RWPE1 (cell line): ENCODE measurements at places on chromosomes 11 and 22.

DNA sequence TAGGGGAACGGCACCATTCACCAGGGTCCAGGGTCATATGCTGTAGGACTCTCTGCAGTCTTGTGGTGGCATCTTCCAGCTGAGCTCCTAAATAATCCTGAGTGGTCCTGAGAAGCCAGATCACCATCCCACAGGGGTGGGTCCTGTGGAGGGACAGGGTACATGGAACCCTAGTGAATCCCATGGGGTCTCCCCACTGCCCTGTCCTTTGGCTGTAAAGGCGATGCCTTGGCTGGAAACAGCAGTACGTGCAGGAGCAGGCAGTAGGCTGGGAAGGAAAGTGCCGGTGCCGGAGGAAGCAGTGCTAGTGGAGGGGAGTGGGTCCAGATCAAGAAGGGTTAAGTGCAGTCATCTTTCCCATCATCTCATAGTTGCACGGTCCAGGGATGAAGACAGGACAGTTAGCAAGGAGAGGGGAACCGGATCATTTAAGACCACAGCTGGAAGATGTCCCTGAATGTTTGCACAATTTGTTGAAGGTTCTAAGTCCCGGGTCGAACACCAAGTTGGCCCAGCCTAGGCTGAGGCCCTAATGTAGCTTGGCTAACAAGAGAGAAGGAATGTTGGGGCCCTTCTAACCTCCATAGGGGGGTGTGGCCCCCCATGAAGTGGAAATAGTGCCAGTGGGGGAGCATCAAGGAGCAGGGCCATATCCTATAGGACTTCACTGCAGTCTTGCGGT, 18.1 kb downstream of the TSPAN32 start:
- no peak for DNase-seq

- no peak for DNase-seq
These were observed 5.1 kb downstream of the TBX1 start for GRCh38 chr22:19765477-19766239.

- no peak for DNase-seq
These were observed 9.6 kb downstream of the SMTNL1 start for GRCh38 chr11:57546869-57547475.

DNA sequence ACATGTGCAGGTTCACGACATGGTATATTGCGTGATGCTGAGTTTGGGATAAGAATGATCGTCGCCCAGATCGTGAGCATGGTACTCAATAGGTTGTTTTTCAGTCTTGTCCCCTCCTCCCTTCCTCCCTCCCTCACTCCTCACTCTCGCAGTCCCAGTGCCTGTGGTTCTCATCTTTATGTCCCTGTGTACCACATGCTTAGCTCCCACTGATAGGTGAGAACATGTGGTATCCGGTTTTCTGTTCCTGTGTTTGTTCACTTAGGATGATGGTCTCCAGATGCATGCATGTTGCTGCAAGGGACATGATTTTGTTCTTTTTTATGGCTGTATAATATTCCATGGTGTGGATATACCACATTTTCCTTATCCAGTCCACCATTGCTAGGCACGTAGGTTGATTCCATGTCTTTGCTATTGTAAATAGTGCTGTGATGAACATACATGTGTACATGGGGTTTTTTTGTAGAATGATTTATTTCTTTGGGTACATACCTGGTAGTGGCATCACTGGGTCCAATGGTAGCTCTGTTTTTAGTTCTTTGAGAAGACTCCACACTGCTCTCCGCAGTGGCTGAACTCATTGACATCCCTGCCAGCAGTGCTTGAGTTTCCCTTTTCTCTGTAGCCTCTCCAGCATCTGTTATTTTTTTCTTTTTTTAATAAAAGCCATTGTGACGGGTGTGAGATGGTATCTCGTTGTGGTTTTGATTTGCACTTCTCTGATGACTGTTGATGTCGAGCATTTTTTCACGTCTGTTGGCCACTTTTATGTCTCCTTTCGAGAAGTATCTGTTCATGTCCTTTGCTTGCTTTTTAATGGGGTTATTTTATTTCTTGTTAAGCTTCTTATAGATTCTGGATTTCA, 16.4 kb downstream of the ZBED4 start:
- no peak for DNase-seq

GRCh38 chr11:67421430-67422031, 6.1 kb downstream of the CARNS1 start:
- DNase-seq = peak; percentile 46

DNA sequence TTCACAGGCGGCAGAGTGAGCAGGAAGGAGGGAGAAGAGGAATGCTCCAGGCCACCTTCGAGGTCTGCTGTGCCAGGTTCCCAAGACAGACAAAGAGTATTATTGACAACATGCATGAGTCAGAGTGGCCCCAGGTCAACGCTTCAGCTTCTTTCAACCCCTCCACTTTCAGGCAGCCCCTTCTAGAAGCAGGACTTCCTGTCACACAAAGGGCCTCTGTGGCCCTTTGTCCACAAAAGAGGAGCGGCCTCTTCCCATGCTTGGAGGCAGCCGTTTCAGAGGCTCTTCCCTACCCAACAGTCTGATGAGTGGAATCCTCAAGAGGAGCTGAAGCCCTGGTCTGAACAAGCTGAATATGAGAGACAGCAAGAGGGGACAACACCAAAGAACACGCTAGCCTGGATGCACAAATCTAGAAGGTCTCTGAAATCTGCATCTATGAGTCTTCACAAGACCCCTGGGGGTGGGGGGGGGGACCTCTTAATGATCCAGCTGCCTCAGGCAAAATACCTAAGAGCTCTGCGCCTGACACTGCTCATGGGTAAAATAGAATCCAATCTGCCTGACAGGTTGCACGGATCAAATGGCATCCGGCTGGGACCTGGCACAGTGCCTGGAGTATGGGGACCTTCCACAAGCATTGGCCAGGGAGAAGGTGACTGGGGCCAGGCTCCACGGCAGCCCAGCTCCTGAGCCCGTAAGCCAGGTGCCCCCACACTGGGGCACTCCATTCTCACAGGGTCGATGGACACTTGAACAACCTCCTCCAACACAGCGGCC, 67.5 kb downstream of the PACSIN2 start:
- no peak for DNase-seq

DNA sequence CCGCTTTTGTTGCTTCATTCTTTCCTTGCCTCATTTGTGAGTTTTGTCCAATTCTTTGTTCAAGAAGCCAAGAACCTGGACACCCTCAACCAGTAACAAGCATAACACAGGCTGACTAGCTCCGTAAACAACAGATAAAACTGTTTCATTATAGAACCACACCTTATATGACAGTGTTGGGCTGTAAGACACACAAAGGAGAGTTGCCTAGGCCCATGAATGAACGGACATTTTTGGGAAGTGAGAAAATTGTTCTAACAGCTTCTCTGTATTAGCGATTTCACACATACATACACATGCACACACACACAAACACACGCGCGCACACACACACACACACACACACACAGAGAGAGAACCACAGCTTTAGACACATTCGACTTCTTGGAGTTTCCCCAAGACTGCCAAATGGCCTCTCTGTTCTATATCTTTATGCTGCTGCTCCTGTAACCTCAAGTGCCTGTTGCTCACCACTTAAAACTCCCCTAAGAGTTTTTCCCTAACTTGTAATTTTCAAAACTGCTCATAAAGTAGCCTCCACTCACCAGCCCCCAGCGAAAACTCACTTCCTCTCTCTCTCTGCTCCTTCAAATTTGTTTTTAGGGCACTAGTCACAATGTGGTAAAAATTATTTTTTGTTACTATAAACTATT, 35.9 kb downstream of the CTSC start:
- DNase-seq = no peak

- no peak for DNase-seq
These were observed 194.2 kb downstream of the TBC1D22A start for GRCh38 chr22:46956498-46957215.

GRCh38 chr11:112606656-112607055, 346.0 kb upstream of the PLET1 start:
- no peak for DNase-seq

DNA sequence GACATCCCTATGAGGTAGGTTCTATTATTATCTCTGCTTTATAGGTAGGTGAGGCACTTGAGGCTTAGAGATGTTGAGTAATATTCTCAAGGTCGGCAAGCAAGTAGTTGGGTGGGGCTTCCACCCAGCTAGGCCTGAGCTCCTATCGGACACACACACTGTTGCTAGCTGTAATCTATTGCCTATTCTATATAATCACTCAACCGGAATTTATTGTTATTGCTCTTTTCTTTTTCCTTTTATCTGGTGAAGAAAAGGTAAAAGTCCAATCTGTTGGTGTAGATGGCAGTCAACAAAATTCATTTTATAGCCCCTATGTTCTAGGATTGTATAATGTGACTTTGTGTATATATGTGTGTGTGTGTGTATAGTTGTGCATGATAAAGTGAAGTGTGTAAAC, 3.4 kb downstream of the OR9Q2 start:
- no peak for DNase-seq

GRCh38 chr11:61332281-61332796, 566 bp downstream of the DDB1 start:
- peak; percentile 45 for DNase-seq

- DNase-seq = no peak
These were observed 17.0 kb upstream of the FXYD2 start for GRCh38 chr11:117841551-117842031.

GRCh38 chr11:100397401-100397800, 289.7 kb upstream of the ARHGAP42 start:
- no peak for DNase-seq

DNA sequence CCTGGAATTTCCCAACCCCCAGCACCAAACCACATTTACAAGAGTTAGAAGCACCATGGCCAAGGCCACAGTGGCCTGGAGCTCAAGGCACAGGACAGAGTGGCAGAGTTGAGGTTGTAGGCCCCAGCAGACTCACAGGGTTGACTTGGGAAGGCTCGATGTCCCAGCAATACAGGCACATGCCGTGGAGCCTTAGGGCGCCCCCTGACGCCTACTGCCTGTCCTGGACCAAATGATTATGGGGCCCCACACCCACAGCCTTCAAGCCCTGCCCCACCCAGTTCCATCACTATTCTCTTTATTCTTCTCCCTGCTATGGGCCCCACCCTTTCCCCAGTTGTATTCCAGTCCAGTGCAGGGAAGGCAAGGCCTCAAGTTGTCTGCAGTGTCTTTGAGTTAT, at the start of gene CCDC179:
TSS of gene CCDC179 (minus strand) at position 234 of the 400 bp plus-strand sequence. CDS start at position 181, 53 bp downstream.
- no peak for DNase-seq

GRCh38 chr11:72394416-72394815, 39.9 kb downstream of the CLPB start:
- no peak for DNase-seq

GRCh38 chr11:119041821-119042514, 11.3 kb upstream of the SLC37A4 start:
- no peak for DNase-seq

DNA sequence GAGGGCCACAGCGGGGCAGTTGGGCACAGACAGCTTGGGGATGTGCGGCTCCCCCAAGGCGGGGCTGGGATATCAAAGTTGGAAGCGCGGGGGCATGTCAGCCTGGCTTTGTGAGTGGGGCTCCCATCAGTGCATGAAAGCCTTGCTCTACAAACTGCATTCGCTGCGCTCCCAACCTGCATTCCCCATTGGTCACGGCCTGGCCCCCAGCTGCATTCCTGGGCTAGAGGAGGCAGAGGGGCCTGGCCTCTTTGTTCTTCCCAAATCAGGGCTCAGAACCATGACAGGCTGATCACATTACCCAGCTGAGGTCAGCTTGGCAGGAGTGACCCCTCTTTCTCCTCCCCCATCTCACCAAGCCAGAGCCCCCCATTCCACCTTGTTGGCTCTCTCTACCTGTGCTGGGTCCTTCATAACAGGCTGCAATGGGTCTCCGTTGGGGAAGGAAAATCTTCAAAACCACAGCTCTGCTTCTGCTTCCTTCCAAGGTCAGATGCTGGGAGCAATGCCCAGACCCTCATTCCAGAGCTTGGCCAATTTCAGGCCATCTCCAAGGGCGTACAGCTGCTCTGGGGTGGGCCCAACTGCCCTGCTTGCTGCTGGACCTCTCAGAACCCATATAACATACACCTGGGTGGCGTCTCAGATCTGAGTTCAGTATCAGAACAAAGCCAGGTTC, 38.7 kb upstream of the CDON start:
- no peak for DNase-seq

DNA sequence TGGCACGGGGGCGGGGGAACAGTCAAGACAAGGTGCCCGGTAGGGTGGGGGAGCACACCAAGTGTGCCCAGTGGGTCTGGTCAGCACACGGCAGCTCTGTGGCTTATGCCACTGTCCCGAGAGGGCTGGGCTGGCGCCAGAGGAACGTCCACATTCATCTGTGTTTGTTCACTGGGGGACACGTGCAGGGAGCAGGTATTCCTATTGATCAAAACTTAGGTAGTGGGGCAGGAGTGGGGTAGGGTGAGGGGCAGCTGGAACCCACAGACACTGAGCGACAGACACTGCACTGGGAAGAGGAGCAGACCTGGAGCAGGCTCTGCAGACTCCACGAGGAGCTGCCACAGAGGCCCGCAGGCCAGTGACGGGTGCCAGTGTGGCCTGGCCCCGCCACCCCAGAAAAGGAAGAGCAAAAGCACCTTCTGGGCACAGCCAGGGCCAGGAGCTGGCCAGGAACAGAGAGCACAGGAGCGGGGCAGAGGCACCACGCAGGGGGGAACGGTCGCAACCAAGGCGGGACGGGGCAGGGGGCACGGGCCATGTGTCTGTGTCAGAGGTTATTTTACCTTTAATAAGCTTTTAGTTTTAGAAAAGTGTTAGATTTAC, 2.1 kb upstream of the MOB2 start:
- no peak for DNase-seq

GRCh38 chr11:8963569-8964323, 496 bp downstream of the TMEM9B start:
- peak; percentile 78 for DNase-seq

GRCh38 chr11:20452585-20452984, 65.1 kb downstream of the PRMT3 start:
- no peak for DNase-seq

- no peak for DNase-seq
These were observed 133.7 kb downstream of the BCR start for GRCh38 chr22:23313791-23314567.

DNA sequence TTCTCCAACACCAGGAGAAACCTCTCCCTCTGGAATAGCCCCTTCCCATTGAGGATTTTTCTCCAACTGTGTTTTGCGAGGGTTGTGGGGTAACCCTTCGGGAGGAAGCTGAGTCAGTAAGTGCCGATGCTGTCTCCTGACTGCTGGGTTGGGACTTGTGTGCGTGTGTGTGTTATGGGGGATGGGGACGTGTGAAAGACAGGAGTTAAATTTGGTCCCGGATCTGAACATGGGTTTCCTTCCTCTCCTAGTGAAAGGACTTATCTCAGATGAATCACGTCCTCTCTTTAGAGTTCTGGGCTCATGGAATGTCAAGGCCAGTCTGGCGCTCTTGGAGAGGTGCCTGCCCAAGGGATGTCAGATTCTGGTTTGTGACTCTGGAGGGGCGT, 33.3 kb downstream of the KIAA1671 start:
- DNase-seq = peak; percentile 78

DNA sequence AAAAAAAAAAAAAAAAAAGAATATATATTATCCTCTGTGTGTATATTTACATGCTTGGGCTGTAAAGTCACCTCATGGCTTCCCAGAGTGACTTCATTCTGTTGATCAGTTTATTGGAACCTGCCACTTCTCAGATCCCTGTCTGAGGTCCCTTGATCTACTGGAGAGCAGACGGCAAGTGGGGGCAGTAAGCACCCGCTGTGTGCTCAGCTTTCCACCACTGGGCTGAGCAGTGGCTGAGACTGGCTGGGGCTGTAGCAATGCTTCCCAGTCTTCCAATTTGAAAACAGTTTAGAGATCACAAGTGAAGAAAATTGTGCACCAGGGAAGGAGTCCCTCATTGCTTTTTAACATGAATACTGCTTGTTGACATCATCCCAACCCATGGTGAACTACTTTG, 6.9 kb upstream of the RBM4B start:
- no peak for DNase-seq

GRCh38 chr22:32164075-32164860, 5.2 kb upstream of the C22orf42 start:
- no peak for DNase-seq
